Urinary bladder (tissue), 4 donors: ENCODE measurements at places on chromosomes 1 and 21.

DNA sequence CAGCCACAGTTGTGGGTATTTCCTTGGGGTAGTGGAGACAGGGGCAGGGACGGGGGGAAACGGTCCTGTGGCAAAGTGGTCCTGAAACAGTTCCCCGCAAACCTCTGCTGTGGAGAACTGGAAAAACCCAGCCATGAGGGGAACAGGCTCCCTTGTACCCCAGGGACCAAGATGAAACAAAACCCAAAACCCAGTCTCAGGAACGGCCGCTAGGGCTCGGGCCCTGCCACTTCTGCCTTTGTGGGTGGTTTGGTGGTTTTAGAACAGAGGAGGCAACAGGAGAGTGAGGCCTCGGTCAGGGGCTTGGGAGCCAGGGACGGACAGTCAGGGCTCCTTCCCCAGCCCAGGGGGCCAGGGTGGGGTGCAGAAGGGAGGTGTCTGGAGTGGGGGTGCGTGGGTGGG is 24.8 kb upstream of the EDN2 start:
- DNase-seq: no peak

DNA sequence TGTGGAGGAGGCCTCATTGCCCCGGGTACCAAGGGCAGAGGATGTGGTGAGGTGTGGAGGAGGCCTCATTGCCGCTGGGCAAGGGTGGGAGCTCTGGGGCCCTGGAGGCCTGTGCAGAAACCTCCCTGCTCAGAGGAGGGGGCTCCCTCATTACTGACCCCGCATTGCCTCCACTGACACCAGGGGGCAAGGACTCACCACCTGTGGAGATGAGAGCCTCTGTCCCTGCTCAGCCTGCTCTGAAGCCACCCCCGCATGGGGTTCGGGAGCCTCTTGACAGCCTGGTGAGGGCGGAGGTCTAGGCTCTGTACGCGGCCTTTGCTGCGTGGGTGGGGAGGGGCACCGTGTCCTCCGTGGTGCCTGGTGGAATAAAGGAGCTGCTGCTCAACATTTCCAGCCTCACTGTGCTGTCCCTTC is 95.0 kb upstream of the COL6A1 start:
- DNase-seq: no peak

DNA sequence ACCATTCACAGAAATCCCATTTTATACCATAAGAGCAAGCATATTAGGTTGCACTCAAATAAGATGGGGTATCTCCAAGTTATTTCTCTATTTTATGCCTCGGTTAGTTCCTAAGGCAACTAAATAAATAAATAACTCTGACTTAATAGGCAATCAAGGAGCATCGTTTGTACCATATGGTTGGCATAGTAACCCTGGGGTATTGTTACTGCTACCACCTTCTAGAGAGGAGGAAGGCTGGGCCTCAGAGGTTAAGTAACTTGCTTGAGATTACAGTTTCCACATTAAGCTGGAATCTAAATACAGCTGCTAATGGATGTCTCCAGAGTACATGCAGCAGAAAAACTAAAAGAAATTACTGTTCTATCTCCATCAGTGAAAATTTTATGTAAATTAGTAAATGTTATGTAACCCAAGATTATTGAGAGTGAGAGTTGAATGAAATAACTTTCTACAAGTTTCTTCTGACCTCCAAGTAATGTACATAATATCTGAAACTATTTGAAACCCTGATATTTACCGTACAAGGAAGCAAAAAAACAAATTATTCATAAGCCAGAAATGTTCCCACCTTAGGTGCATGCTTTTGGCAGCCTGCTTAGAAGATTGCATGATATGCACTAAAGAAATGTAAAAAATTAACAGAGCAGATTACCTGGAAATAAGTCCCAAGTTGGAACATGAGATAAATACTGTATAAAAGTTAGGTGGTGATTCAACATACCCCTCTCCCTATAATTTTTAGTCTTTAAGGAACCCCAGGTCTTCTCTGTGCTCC is 127.0 kb downstream of the CRB1 start:
- no peak for DNase-seq

DNA sequence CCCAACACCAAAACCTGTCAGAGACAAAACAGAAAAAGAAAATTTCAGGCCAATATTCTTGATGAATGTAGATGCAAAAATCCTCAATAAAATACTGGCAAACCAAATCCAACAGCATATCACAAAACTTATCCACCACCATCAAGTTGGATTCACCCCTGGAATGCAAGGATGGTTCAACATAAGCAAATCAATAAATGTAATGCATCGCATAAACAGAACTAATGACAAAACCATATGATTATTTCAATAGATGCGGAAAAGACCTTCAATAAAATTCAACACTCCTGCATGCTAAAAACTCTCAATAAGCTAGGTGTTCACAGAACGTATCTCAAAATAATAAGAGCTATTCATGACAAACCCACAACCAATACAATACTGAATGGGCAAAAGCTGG is 3.8 kb upstream of the OR2L5 start:
- no peak for DNase-seq
